ENCODE measurements at places on chromosomes 5 and 9.
A peak's percentile ranks its signal among the peaks of the same experiment; 100 is the strongest.

DNA sequence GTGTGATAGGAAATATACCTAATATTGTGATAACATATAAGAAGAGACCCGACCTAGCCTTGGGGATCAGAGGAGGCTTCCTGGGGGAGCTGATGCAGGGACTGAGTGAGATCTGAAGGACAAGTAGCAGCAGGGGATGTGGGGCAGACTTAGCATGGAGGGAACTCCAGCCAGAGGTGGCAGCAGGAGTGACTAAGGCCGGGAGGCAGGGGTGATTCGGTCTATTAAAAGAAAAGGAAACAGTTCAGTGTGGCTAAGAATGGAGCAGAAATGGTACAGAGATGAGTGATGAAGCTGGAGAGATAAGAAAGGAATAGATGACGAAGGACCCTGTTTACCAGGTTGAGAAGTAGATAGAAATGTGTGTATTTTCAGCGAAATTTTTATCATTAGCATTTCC lies 408.8 kb downstream of the ENC1 start:
- DNase-seq, result no peak

GRCh38 chr5:16315501-16315900 lies 135.9 kb upstream of the MARCHF11 start:
- no peak for DNase-seq

DNA sequence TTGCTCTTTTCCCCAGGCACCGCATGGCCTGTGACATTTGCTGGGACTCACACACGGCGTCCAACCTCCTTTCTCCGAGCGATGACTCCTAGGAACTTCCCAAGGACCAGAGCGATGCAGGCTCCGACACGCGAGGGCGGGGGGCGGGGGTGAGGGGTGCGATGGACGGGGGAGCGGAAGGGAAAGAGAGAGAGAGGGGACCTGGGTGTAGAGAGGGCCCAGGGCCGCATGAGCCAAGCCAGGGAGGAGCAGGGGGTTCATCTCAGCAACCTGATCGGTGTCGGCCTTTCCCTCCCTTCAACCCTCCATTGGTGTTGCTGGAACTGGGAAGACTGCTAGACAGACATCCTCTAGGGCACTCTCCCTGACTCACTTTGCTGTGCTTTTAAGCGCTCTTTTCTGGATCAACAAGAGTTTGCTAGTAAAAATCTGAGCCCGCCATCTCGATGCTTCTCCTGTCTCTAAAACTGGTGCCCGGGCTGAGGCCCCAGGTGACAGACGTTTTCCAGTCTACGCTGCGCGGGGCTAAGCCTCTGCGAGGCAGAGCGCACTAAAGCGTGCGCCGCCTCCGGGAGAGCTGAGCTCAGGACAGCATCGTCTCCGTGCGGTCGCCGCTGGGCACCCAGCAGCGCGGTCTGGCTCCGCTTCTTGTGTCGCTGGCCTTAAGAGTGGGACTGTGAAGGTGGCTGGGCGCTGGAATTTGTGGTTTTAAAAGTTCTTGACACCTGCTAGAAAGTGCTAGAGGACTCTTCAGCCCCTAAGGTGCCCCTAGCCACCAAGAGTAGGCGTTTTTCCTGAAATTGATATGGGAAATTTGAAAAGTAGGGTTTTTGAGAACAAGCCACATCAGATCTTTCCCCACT lies 1.0 kb upstream of the TSLP start:
- peak; percentile 63 for DNase-seq

GRCh38 chr9:79776581-79776980 lies 204.8 kb downstream of the TLE4 start:
- DNase-seq, result no peak
